Transverse colon (tissue), 4 donors: ENCODE measurements at places on chromosomes 6 and 20. TPM values are rescaled to one million over a fixed set of nuclear protein-coding genes. Genes with fewer than 3 reads are reported as not detected.

The PKHD1 gene
- 0.60 TPM for total RNA-seq

The PTGIS gene
- total RNA-seq = 22.3 TPM

The DZANK1 gene
- 1.8 TPM for total RNA-seq

The CEBPB gene
- 55.3 TPM for total RNA-seq

The SRMS gene
- not detected for total RNA-seq

The CYP39A1 gene
- total RNA-seq = 2.3 TPM

The TRIM40 gene
- 11.6 TPM for total RNA-seq

The PTCRA gene
- total RNA-seq = not detected

The LAMA5 gene
- total RNA-seq = 33.2 TPM

The BICRAL gene
- total RNA-seq = 14.7 TPM

The GPLD1 gene
- 5.2 TPM for total RNA-seq

The CBLN4 gene
- not detected for total RNA-seq

- H3K4me1 ChIP-seq = no peaks in the 10 kb centered on the region
- DNase-seq = no peak
- no peak overlapping the region for H3K4me3 ChIP-seq
- H3K27ac ChIP-seq = no peak overlapping the region
- H3K36me3 ChIP-seq = no peaks in the 10 kb centered on the region
- H3K27me3 ChIP-seq = no peaks in the 10 kb centered on the region
Measured at GRCh38 chr20:316316-317068, 8.9 kb upstream of the SOX12 start.

DNA sequence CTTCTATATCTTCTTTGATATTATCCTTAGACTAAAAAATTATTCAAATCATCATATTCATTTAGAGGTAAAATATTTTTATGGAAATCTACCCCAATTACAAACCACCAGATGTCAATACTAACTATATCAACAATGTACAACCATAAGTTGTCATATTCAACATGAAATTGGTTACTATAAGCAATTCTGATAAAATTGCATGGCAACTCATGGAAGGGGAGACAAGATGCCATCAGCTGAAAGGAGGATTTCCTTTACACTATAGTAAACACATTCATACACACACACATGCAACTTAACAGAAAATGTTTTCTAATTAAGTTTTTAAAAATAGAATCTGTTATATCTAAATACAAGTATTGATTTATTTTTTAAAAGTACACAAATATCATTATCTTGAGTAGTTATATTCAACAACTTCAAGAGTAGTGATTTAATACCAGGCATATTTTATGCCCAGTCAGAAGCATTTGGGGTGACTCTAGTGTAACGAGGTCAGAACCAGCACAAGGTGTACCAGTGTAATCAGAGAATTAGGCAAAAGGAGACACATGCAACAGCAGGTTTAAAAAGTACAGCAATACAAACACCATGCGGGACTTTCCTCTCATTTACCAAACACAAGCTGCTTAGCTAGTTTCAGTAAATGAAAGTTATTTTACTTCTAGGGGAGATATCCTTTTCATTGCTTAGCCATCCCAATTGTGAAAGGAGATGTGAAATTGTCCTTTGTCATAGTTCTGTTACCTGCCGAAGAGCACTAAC is 1.0 kb downstream of the FILIP1 start:
- H3K4me1 ChIP-seq = no peaks in the 10 kb centered on the region
- no peaks in the 10 kb centered on the region for H3K36me3 ChIP-seq
- no peak for DNase-seq
- no peaks in the 10 kb centered on the region for H3K27me3 ChIP-seq
- peak overlapping the region; percentile 11 for H3K4me3 ChIP-seq
- H3K27ac ChIP-seq = peak overlapping the region; percentile 78

DNA sequence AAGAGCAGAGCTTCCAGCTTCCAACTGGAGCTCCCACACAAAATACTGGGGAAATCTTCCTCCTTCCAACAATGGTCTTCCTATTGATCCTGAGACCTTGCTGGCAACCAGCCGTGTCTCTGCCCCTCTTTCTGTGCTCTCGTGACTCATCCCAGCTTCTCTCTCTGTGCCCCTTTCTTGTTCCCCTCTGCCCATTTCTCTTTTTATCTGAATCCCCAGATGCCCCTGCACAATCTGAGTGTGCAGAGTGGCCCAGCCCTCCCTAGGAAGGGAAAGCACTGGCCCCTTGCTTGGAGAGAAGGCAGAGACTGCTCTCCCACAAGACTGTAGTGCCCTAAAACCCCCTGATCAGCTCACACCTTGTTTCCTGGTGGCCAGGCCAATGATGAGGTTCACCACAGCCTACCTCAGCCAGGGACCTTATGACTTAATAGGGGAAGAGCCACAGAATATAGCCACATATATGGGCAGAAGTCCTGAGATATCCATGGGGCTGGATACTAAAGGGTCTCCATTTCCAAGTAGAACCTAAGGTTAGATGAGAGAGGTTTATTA is 23.1 kb upstream of the MAS1L start:
- no peak overlapping the region for H3K27ac ChIP-seq
- no peak for DNase-seq
- no peaks in the 10 kb centered on the region for H3K36me3 ChIP-seq
- H3K4me3 ChIP-seq = no peak overlapping the region

- no peaks in the 10 kb centered on the region for H3K27me3 ChIP-seq
- H3K4me1 ChIP-seq = no peaks in the 10 kb centered on the region
- H3K27ac ChIP-seq = no peak overlapping the region
- no peak for DNase-seq
- H3K4me3 ChIP-seq = no peak overlapping the region
- no peaks in the 10 kb centered on the region for H3K36me3 ChIP-seq
Measured at GRCh38 chr6:127160484-127160883, 42.0 kb downstream of the RSPO3 start.

DNA sequence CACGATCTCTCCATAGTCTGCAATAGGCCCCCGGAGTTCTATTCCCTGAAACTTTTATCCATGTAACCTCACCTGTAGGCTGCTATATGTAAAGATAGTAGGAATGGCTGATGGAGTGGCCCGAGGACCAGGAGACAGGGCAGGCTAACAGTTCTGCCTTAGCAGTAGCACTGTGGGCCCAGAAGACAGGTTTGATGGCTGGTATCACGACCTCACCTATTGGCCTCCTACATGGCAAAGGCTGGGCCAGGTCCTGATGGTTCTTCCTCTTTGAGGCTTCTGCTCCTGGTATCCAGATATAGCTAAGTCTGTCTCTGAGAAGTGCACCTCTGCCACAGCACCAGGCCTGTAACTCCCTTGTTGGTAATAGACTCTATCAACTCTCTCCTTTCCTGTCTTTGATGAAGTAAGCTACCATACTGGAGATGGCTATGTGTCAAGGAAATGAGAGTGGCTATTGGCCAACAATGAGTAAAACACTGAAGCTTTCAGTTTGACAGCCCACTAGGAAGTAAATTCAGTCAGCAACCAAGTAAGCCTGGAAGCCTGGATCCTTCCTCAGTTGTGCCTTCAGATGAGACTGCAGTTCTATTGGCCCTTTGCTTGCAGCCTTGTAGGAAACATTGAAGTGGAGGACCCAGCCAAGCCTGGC is 5.7 kb downstream of the SPEF1 start:
- H3K4me1 ChIP-seq = no peaks in the 10 kb centered on the region
- DNase-seq = no peak
- H3K36me3 ChIP-seq = no peaks in the 10 kb centered on the region
- H3K27ac ChIP-seq = no peak overlapping the region
- H3K27me3 ChIP-seq = peaks cover 16% of the 10 kb centered on the region

DNA sequence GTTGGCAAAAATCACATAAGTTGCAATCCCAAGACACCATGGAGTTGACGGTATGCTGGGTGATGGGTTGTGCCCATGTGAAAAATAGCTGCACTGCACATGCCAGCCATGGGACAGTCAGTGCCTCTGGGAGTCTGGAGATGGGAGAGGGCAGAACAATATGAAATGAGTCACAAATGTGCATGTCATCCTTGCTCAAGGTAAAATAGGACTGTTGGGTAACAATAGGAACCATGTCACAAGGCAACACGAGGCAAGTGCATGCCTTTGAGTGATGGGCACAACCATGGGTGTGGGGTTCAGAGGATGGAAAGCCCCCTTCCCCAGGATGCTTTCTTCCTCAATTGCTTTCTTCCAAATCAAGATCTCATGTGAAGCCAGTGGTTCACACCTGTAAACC is 70.5 kb upstream of the PIM1 start:
- no peak overlapping the region for H3K27ac ChIP-seq
- H3K4me1 ChIP-seq = peaks cover 10% of the 10 kb centered on the region
- no peak overlapping the region for H3K4me3 ChIP-seq
- no peaks in the 10 kb centered on the region for H3K36me3 ChIP-seq
- no peak for DNase-seq

- no peaks in the 10 kb centered on the region for H3K27me3 ChIP-seq
- no peak for DNase-seq
- H3K27ac ChIP-seq = no peak overlapping the region
- no peaks in the 10 kb centered on the region for H3K36me3 ChIP-seq
- H3K4me1 ChIP-seq = no peaks in the 10 kb centered on the region
Measured at GRCh38 chr20:21214431-21214830, 88.5 kb downstream of the KIZ start.

DNA sequence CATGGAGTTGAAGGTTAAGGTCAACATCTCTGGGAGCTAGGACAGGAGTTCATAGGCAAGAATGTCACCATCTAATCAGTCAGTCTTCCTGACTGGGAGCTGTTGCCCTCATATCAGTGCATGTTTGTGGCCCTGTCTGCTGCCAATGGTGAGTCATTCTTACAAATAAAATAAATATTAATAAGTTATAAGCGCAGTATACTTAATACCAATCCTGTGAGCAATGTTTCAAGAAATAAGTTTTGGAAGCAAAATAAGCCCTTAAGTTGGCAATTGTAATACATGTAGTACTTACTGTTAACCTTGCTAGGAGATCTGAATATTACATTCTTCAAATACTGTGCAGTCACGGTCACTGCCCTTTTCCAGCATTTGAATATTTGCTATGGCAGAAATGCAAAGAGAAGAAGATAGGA is 20.2 kb upstream of the MDGA1 start:
- no peak overlapping the region for H3K4me3 ChIP-seq
- H3K4me1 ChIP-seq = no peaks in the 10 kb centered on the region
- H3K27ac ChIP-seq = no peak overlapping the region

DNA sequence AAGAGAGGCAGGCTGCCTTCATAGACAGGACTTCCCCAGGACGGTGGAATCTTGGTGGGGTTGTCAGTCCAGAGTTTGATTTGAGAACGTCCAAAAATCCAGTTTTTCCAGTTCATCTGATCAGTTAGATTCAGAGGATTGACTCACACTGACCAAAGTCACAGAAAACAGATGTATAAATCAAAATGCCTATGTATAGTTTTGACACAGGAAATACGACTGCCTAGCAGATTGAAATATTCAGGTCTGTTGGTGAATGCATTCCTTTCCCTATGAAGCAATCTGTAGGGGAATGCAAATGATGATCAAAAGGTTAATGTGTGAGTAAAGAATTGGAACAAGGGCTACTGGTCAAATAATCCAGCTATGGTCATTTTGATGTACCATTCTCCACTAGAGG is 29.7 kb upstream of the GFOD1 start:
- no peak for DNase-seq
- no peaks in the 10 kb centered on the region for H3K27me3 ChIP-seq
- no peak overlapping the region for H3K27ac ChIP-seq
- H3K36me3 ChIP-seq = no peaks in the 10 kb centered on the region
- H3K4me1 ChIP-seq = peaks cover 17% of the 10 kb centered on the region

DNA sequence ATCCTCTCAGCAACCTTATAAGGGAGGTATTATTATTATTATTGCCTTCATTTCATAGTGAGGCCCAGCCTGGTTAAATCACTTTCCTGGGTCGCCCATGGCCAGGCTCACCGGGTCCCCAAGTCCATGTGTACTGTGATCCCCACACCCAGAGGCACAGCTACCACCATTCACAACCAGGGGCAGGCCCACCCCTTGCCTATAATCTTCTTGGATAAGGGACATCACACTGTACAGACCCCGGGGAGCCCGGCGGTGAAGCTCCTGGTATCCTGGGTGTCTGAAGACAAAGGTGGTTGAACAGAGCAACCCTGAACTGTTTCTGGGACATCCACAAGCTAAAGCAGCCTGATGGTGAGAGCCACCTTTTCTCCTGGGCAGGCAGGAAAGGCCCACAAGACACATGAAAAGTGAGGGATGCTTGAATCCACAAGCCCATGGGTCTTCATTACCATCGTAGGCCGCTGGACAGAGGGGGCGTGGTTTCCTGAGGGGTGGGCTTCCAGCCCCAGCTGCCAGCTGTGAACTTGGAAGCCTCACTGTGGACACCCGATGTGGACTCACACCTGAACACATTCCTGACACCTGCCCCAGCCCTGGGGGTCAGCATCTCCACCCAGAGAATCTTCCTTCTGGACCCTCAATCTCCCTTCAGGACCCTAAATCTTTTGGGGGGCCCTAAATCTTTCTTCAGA is 185.5 kb upstream of the PMEPA1 start:
- no peak for DNase-seq
- H3K27me3 ChIP-seq = no peaks in the 10 kb centered on the region
- H3K27ac ChIP-seq = no peak overlapping the region

- H3K4me3 ChIP-seq = no peak overlapping the region
- no peak for DNase-seq
- H3K27me3 ChIP-seq = no peaks in the 10 kb centered on the region
- H3K27ac ChIP-seq = no peak overlapping the region
Measured at GRCh38 chr6:129893640-129894039, 32.5 kb upstream of the TMEM244 start.

DNA sequence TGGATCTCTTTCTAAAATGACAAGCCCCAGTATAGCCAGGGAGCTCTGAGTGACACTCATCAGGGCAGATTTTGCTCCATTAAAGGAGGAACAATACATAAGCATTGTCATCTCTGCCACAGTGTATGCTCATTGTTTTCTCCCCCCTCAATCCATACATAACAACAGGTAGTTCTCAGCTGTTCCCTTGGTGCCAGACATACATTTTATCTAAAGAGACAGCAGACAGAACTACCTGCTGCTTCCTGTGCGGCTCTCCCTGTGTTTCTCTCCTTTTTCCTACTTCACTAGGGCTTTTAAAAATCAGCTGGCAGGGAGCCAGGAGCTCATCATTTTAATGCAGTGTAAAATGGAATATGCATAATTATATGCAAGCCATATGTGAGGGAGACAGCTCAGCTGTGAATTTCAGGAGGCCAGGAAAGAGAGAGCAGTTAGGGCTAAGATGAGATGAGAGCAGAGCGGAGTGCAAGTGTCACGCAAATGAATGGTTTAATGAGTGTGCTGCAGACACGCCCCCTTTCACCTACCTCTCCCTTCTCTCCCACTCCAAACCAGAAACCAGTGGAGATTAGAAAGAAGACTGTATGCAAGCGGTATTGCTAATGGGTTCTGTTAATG is 96.0 kb downstream of the SOBP start:
- H3K36me3 ChIP-seq = no peaks in the 10 kb centered on the region
- no peaks in the 10 kb centered on the region for H3K27me3 ChIP-seq
- H3K4me1 ChIP-seq = no peaks in the 10 kb centered on the region
